Ovary (tissue), 10 donors: ENCODE measurements at places on chromosomes 5 and 9. TPM values are rescaled to one million over a fixed set of nuclear protein-coding genes. Genes with fewer than 3 reads are reported as not detected.

GRCh38 chr5:43256261-43256966, 56.8 kb downstream of the HMGCS1 start:
- no peak for DNase-seq

DNA sequence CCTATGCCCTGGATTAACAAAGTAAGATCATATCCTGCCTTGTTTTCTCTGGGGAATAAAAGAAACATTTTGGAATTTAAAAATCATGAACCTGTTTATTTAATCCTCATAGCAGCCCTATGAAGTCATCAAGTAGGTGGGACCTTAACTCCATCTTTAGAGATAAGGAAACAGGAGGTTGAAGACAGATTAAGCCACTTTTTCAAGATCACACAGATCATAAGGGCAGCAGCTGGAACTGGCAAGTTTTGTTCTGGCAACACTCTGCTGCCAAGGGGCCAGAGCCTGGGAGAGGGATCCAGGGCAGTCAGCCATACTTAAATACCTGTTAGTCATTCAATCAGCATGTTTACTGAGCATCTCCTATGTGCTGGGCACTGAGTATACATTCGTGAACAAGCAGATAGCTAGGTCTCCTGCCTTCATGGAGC, 63.7 kb downstream of the SLC1A1 start:
- DNase-seq = no peak

DNA sequence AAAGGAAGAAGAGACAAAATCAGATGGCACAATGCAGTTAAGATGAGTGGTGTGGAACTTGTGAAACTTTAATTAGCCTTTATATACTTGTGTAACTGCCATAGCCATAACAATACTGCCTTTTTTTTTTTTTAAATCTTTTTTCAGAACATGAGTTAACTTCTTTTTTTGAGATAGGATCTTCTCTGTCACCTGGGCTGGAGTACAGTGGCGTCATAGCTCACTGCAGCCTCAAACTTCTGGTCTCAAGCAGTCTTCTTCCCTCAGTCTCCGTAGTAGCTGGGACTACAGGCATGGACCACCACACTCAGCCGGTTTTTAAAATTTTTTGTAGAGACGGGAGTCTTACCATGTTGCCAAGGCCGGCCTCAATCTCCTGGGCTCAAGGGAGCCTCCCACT, 37.2 kb downstream of the GPBP1 start:
- DNase-seq = no peak

Gene PCDHB2
- total RNA-seq = 3.3 TPM

Gene UNC5A
- total RNA-seq = 0.30 TPM
